ENCODE measurements at places on chromosomes 7 and 10.

GRCh38 chr10:103845972-103846371 lies 9.4 kb downstream of the SH3PXD2A start:
- peak; percentile 9 for DNase-seq
- peaks cover 10% of the 10 kb centered on the region for H3K4me1 ChIP-seq

DNA sequence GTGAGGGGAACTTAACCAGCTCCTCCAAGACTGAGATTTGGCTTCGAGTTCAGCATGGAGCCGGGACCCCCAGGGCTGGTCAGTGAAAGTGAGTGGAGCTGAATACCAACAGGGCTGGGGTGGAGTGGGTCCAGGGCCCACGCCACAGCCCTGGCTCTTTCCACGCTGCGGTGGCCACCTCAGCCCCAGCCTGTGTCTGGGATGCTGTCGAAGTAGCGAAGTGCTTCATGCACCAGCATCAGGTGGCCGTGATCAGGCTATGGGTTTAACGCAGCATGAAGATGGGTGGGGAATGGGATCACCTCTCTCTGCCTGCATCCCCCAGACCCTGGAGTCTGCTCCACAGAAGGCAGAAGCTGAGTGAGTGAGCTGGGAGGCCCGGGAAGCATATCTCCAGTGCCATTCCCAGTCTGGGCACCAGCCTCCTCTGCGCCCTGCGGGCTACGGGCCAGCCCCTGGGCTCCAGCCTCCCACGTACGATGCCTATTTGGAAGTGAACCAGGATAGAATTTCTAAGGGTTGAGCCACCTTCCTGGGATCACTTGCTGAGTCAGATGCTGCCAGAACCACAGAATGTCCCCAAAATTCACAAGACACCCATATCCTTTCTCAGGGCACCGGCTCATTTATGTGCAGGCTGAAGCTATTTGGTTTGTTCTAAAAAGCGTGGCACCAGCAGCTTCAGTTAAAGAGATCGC lies 131.1 kb upstream of the CHST15 start:
- no peaks in the 10 kb centered on the region for H3K4me1 ChIP-seq
- no peaks in the 10 kb centered on the region for H3K36me3 ChIP-seq
- no peak overlapping the region for H3K4me3 ChIP-seq
- no peak overlapping the region for H3K27ac ChIP-seq

GRCh38 chr7:131327049-131327625 lies 539 bp upstream of the MKLN1 start:
- H3K4me3 ChIP-seq = peak overlapping the region; percentile 89
- H3K27ac ChIP-seq = peak overlapping the region; percentile 97
- no peaks in the 10 kb centered on the region for H3K36me3 ChIP-seq

GRCh38 chr10:51832652-51833383 lies 133.4 kb upstream of the CSTF2T start:
- H3K4me3 ChIP-seq = no peak overlapping the region

- H3K27ac ChIP-seq = no peak overlapping the region
- H3K4me1 ChIP-seq = no peaks in the 10 kb centered on the region
- H3K4me3 ChIP-seq = no peak overlapping the region
- H3K27me3 ChIP-seq = no peaks in the 10 kb centered on the region
- H3K36me3 ChIP-seq = no peaks in the 10 kb centered on the region
These were observed 105.5 kb downstream of the WNT2 start for GRCh38 chr7:117217106-117218035.

- no peaks in the 10 kb centered on the region for H3K36me3 ChIP-seq
- no peak overlapping the region for H3K4me3 ChIP-seq
- H3K27ac ChIP-seq = no peak overlapping the region
These were observed 90.3 kb upstream of the ZNF438 start for GRCh38 chr10:31121757-31122577.

GRCh38 chr7:55970561-55970960 lies 6.2 kb downstream of the NIPSNAP2 start:
- DNase-seq = no peak
- H3K27ac ChIP-seq = no peak overlapping the region
- H3K4me1 ChIP-seq = no peaks in the 10 kb centered on the region
- H3K36me3 ChIP-seq = peaks cover 2% of the 10 kb centered on the region
- H3K27me3 ChIP-seq = no peaks in the 10 kb centered on the region

DNA sequence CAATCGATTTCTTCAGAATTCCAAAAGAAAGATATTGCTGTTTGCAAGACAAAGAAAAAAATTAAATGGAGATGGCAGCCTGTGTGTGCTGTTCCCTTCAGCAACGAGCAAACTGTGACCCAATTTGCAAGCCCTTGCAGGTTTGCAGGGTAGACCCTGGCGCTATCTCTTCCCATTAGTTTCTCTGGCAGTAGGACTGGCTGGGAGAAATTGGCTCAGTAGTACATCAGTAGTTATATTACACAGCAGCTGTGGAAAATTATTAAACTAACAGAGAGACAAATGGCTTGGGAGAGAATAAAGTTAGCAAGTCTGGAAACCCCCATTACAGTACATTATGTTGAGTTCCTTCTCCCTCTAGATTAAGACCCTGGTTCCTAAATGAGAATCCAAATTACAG lies 116.4 kb upstream of the ITGB1 start:
- H3K27ac ChIP-seq = no peak overlapping the region
- DNase-seq = no peak
- no peak overlapping the region for H3K4me3 ChIP-seq
- no peaks in the 10 kb centered on the region for H3K27me3 ChIP-seq

- no peaks in the 10 kb centered on the region for H3K36me3 ChIP-seq
- no peak for DNase-seq
- no peak overlapping the region for H3K4me3 ChIP-seq
- H3K27ac ChIP-seq = no peak overlapping the region
These were observed 53.8 kb downstream of the PANK1 start for GRCh38 chr10:89591111-89591795.
